ENCODE measurements at places on chromosomes 6 and 20.

GRCh38 chr6:28710466-28711191 is 184.9 kb downstream of the GPX5 start:
- H3K27ac ChIP-seq: no peak overlapping the region
- no peaks in the 10 kb centered on the region for H3K4me1 ChIP-seq
- no peaks in the 10 kb centered on the region for H3K36me3 ChIP-seq
- DNase-seq: no peak
- H3K27me3 ChIP-seq: peaks cover 65% of the 10 kb centered on the region

- peaks cover 28% of the 10 kb centered on the region for H3K36me3 ChIP-seq
- no peaks in the 10 kb centered on the region for H3K4me1 ChIP-seq
- no peak overlapping the region for H3K27ac ChIP-seq
Observed at GRCh38 chr6:151096255-151096612, 143.5 kb upstream of the AKAP12 start.

- no peak for DNase-seq
- no peak overlapping the region for H3K27ac ChIP-seq
- no peaks in the 10 kb centered on the region for H3K4me1 ChIP-seq
- no peaks in the 10 kb centered on the region for H3K27me3 ChIP-seq
Observed at GRCh38 chr20:20820104-20820503, 107.7 kb upstream of the RALGAPA2 start.

DNA sequence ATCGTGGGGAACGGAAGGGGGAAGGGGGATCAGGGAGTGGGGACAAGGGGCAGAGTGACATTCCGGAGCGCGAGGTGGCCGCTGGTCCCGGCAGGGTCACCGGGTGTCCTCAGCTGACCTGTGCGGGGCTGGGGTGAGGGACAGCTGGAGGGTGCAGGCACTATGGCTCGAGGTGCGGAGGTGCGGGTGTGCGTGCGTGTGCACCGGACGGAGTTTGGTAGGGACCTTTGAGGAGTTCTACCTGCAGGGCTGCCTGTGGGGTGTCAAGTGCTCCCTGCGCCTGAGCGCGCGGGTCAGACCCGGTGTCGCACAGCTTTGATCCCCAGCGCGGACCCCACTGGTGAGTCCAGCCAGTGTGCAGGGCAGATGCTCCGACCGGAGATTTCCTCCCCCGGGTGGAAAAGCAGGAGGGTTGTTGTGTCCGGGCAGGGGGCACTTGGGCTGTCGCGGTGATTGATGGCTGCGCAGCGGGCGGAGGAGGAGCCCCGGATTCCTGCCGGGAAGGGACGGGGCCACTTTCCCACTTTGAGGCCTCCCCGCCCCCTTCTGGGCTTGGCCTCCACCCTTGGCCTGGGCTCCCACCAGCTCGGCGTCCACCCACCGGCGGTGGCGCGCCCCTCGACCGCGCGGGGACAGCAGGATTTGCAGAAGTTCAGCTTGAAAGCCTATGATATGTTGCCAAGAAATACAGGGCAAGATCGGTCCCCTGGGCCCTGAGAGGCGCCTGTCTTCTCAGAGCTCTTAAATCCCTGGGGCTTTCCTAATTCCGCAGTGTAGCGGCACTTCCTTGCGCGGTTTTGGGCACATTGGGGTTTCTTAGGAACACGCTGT is 658 bp downstream of the RIN2 start:
- peak overlapping the region; percentile 91 for H3K27ac ChIP-seq
- H3K4me1 ChIP-seq: peaks cover 27% of the 10 kb centered on the region
- peak overlapping the region; percentile 69 for H3K4me3 ChIP-seq
- H3K36me3 ChIP-seq: no peaks in the 10 kb centered on the region
- peak; percentile 71 for DNase-seq

- no peaks in the 10 kb centered on the region for H3K27me3 ChIP-seq
- H3K4me3 ChIP-seq: no peak overlapping the region
- no peak overlapping the region for H3K27ac ChIP-seq
- no peaks in the 10 kb centered on the region for H3K36me3 ChIP-seq
- H3K4me1 ChIP-seq: no peaks in the 10 kb centered on the region
- no peak for DNase-seq
Observed at GRCh38 chr6:16400248-16400760, 161.9 kb downstream of the GMPR start.

DNA sequence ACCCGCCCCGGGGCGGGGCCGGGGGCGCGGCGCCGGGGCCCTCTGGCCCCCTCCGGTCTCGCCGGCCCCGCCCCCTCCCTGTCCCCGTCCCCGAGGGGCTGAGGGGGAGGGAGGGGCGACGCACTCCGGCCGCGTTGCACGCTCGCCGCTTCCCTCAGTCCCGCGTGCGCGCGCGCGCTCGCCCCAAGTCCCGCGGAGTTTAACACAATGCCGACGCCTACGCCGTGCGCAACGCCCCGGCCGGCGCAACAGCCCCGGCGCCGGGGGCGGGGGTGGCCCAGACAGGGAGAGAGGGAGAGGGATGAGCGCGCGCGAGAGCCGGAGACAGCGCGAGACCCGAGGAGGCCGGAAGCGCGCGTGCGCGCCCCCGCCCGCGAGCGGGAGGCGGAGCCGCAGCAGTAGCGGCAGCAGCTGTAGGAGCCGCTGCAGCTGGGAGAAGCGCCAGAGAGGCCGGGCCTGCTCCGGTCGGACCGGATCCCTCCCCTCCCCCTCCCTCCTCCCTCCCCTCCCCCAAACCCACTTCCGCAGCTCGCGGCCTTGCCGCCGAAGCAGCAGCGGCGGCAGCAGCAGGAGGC is 996 bp downstream of the ZBTB2 start:
- no peaks in the 10 kb centered on the region for H3K27me3 ChIP-seq
- peak overlapping the region; percentile 98 for H3K4me3 ChIP-seq
- H3K27ac ChIP-seq: peak overlapping the region; percentile 100
- peak; percentile 99 for DNase-seq

- no peak for DNase-seq
- no peak overlapping the region for H3K4me3 ChIP-seq
- peaks cover 5% of the 10 kb centered on the region for H3K4me1 ChIP-seq
- H3K36me3 ChIP-seq: no peaks in the 10 kb centered on the region
- H3K27ac ChIP-seq: peak overlapping the region; percentile 91
Observed at GRCh38 chr6:26476896-26477295, 19.1 kb downstream of the BTN2A1 start.

DNA sequence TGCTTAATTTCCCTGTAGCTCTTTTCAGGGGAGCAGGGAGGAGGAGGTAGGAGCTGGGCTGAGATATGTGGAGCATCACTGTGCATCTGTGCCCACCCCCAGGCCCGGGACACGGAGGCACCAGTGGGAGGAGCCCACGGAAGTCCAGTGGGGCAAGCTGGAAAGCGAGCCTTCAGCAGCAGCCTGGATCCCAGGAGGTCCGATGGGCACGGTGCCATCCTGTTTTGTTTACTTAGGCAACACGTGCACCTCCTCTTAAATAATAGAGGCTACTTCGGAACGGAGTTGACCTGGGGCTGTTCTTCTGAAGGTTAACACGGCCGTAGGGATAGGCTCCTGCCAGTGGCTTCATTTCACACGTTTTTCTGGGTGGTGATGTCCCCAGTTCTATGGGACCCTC is 51.6 kb downstream of the CDH4 start:
- no peak overlapping the region for H3K27ac ChIP-seq
- H3K4me3 ChIP-seq: no peak overlapping the region
- no peaks in the 10 kb centered on the region for H3K27me3 ChIP-seq
- no peak for DNase-seq
- no peaks in the 10 kb centered on the region for H3K4me1 ChIP-seq

DNA sequence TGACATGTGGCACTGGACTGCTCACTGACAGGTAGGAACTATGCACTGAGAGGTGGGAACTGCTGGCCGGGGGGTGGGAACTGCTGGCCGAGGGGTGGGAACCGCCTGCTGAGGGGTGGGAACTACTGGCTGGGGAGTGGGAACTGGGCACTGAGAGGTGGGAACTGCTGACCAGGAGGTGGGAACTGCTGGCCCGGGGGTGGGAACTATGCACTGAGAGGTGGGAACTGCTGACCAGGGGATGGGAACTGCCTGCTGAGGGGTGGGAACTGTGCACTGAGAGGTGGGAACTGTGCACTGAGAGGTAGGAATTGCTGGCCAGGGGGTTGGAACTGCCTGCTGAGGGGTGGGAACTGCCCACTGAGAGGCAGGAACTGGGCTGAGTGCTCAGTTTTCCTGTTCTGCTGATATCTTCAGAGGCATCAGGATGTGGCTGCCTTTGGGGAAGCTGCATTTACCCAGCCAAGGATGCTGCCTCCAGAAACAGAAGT is 90.2 kb downstream of the THBS2 start:
- H3K27me3 ChIP-seq: no peaks in the 10 kb centered on the region
- peaks cover 2% of the 10 kb centered on the region for H3K4me1 ChIP-seq
- H3K27ac ChIP-seq: peak overlapping the region; percentile 66
- DNase-seq: no peak
- no peaks in the 10 kb centered on the region for H3K36me3 ChIP-seq
- H3K4me3 ChIP-seq: no peak overlapping the region

- H3K27ac ChIP-seq: no peak overlapping the region
- DNase-seq: no peak
- no peaks in the 10 kb centered on the region for H3K36me3 ChIP-seq
- H3K4me3 ChIP-seq: no peak overlapping the region
Observed at GRCh38 chr6:165841153-165841558, 178.1 kb upstream of the PDE10A start.

DNA sequence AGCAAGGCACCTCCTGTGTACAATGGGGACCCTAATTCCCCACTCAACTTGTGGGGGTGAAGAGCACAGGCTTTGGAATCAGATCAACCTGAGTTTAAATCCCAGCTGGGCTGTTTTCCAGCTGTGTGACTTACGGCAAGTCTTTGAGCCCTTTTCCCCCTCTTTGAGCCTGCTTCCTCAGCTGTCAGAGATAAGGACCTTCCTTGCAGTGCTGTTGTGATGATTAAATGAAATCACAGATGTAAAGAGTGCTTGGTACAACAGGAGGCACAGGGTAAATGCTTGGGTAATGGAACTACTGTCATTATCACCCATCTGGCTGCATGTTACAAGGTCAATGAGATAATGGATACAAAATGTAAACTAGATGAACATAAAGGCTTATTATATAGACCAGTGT is 3.2 kb downstream of the SNX21 start:
- H3K36me3 ChIP-seq: no peaks in the 10 kb centered on the region
- no peak overlapping the region for H3K4me3 ChIP-seq
- DNase-seq: no peak
- H3K27ac ChIP-seq: no peak overlapping the region
- H3K4me1 ChIP-seq: peaks cover 49% of the 10 kb centered on the region

- H3K4me1 ChIP-seq: no peaks in the 10 kb centered on the region
- H3K4me3 ChIP-seq: no peak overlapping the region
- H3K27ac ChIP-seq: no peak overlapping the region
- H3K36me3 ChIP-seq: no peaks in the 10 kb centered on the region
Observed at GRCh38 chr6:20564777-20565176, 30.5 kb downstream of the CDKAL1 start.

DNA sequence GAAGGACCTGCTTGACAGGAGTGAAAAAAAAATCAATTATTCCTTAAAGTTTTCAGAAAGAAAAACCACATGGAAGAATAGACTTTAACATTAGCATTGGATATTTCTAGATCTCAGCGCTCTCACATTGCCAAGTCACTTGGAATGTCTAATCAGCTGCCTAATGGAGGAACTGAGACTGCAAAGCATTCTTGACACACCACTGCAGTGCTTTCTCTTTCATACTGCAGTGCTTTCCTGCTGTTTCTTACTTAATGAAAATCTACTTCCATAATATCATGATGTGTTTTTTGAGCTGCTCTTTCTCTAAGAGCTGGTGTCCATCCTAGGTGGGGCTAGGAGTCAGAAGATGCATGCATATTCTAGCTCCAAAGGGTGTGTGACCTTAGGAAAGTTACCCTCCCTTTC is 20.4 kb upstream of the MCM3 start:
- H3K4me3 ChIP-seq: no peak overlapping the region
- no peaks in the 10 kb centered on the region for H3K36me3 ChIP-seq
- peaks cover 47% of the 10 kb centered on the region for H3K4me1 ChIP-seq

GRCh38 chr6:82894653-82895259 is 170.9 kb downstream of the UBE3D start:
- no peak overlapping the region for H3K4me3 ChIP-seq
- no peak for DNase-seq
- no peaks in the 10 kb centered on the region for H3K36me3 ChIP-seq
- no peak overlapping the region for H3K27ac ChIP-seq
- H3K27me3 ChIP-seq: no peaks in the 10 kb centered on the region

GRCh38 chr6:129632172-129632613 is 77.8 kb downstream of the ARHGAP18 start:
- no peak overlapping the region for H3K27ac ChIP-seq
- no peak for DNase-seq
- peaks cover 46% of the 10 kb centered on the region for H3K36me3 ChIP-seq

GRCh38 chr20:33322456-33322855 is 39.4 kb downstream of the BPIFB1 start:
- H3K36me3 ChIP-seq: no peaks in the 10 kb centered on the region
- DNase-seq: no peak
- no peak overlapping the region for H3K4me3 ChIP-seq
- H3K4me1 ChIP-seq: no peaks in the 10 kb centered on the region
- H3K27me3 ChIP-seq: no peaks in the 10 kb centered on the region
- no peak overlapping the region for H3K27ac ChIP-seq

DNA sequence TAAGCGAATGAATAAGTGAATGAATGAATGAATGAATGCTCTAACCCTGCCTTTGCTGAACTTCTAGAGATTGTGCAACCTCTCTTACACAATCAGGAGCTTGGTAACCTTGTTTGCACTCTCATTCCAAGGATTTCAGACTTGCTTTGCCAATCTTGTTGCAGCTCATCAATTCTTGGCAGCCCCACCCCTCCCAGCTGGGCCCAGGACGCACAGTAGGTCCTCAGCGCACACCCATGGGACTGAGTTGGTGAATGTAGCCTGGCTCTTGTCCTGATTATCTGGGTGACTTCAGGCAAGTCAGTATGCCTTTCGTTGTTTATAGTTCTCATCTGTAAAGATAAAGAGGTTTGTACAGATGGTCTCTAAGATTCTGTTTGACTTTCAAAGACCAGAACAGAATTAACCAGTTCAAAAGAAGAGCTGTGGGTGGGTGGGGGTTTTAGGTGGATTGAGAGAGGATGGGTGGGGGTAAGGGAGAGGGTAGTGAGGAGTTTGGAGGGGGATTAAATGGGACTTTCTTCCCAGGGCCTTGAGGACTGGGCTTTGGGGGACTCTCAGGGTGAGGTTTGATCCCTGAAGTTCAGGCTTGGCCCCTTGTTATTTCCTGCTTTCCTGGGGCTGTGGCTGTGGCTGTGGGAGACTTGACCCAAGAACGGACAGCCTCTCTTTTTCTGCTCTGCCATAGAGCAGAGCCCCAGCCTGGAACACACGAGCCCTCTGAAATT is 33.2 kb downstream of the VEGFA start:
- H3K36me3 ChIP-seq: no peaks in the 10 kb centered on the region
- peak overlapping the region; percentile 90 for H3K27ac ChIP-seq
- H3K4me1 ChIP-seq: peaks cover 67% of the 10 kb centered on the region
- DNase-seq: no peak
- no peak overlapping the region for H3K4me3 ChIP-seq

DNA sequence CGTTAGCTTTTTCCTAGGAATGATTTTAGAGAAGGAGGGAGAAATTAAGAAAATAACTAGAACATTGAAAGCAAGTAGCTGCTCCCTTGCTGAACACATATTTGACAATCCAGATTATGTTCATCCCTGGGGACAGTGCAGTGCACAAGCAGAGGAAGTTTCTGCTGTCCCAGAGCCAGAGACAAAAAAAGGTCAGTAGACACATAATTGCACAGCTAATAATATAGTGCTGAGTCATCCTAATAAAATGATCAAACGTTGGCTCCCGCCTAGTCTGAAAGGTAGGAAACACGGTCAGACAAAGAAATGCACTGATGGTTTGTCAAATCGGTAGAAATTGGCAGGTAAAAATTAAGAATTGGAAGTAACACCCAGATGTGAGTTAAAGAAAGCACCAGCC is 21.7 kb upstream of the SSTR4 start:
- H3K27ac ChIP-seq: no peak overlapping the region
- H3K4me1 ChIP-seq: no peaks in the 10 kb centered on the region

All from left lung (tissue), 14 donors.